NCI-H510A (cell line): ENCODE measurements at places on chromosomes 11 and 22.

DNA sequence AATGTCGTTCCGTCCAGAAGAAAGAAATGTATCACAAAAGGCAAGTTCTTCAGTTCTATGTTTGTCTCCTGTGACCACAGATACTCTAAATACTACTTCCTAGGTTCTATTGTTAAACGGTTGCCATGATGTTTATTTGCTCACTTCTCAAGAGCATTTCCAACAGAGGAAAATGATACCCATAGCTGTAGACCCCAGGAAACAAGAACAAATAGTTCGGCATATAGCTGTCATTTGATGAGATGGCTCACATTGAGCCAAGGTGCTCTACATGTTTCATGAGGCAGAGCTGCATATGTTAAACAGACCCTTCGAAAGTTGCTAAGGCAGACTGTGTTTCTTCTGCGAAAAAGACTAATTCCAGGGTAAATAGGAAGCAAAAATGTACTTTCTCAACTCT is 15.4 kb upstream of the ANGPTL5 start:
- peak; percentile 45 for DNase-seq

DNA sequence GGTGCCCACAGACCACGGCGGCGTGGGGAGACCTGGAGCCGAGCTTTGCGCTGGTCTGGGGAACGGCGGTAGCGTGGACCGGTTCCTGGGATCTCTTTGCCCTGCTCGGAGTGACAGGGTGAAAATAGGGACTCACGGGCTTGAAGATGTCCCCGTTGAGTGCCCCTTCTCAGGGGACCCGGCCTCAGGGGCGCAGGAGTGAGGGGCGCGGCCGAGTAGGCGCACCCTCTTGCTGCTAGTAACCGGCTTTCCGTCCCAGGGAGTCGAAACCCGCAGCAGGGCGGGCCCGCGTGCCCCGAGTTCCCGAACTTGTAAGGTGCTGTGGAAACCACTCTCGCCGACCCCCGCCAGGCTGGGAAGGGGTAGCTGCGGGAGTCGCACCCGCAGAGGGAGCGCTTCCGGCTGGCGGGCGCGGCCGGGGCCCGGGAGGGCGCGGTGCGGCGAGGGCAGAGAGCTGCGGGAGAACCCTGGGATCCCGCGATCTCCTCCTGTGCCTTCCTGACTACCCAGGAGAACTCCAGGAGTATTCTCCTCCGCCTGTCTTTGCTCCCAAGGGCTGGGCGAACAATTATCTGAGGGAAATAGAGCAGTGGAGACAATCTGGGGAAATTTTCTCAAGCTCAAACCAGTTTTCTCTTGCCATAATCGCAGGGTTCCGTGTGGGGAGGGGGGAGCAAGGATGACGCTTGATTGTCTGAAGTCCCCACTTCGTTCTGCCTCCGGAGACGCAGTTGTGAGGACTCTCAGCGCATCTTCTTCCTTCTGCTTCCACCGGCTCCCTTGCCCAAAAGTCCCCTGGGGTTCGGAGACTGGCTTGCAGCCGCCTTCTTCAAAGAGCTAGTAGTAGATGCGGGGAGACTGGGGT is 666 bp downstream of the NELL1 start:
- no peak for DNase-seq

- DNase-seq, result no peak
Observed at GRCh38 chr11:44308923-44309477, 939 bp downstream of the ALX4 start.

- peak; percentile 54 for DNase-seq
Observed at GRCh38 chr11:126140926-126141280, 70.5 kb downstream of the RPUSD4 start.

GRCh38 chr11:73189723-73190556 is 28.1 kb upstream of the P2RY2 start:
- DNase-seq, result no peak

GRCh38 chr22:41899992-41900651 is 14.8 kb downstream of the SHISA8 start:
- no peak for DNase-seq

DNA sequence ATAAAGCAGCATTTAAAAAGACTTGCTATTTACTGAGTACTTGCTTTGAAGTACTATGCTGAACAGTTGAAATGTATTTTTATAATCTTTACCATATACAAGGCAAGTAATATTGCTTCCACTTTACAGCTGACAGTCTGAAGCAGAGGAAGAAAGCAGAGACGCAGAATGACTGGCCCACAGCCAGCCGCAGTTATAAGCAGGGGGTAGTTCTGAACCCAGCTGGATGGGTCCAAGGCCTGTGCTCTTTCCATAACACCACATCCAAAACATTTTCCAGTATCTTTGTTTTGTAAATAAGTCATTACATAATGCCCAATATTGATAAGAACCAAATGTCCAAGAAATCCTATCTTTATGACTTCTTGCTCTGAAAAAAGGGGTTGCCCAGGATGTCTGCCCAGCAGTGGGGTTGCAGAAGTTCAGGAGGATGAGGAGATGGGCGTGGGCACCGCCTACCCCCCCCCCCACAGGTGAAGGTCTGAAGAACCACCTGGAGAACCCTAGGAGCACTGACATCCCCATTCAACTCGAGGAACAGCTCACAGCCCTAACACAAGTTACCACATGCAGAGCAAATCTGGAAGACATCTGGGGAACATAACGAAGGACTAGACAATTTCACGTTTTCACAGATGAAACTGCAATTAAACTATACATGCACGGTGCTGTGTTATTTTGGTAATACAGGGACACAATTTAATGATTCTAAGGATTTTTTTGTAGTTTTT is 24.2 kb upstream of the YPEL1 start:
- no peak for DNase-seq

GRCh38 chr22:30837531-30837930 is 131.0 kb downstream of the MORC2 start:
- no peak for DNase-seq

GRCh38 chr22:39017596-39018365 is 3.1 kb upstream of the APOBEC3D start:
- DNase-seq, result no peak
